ENCODE measurements at places on chromosomes 2 and 18.
A peak's percentile ranks its signal among the peaks of the same experiment; 100 is the strongest.

- DNase-seq: no peak
These were observed 71.9 kb downstream of the TNFRSF11A start for GRCh38 chr18:62396967-62397366.

DNA sequence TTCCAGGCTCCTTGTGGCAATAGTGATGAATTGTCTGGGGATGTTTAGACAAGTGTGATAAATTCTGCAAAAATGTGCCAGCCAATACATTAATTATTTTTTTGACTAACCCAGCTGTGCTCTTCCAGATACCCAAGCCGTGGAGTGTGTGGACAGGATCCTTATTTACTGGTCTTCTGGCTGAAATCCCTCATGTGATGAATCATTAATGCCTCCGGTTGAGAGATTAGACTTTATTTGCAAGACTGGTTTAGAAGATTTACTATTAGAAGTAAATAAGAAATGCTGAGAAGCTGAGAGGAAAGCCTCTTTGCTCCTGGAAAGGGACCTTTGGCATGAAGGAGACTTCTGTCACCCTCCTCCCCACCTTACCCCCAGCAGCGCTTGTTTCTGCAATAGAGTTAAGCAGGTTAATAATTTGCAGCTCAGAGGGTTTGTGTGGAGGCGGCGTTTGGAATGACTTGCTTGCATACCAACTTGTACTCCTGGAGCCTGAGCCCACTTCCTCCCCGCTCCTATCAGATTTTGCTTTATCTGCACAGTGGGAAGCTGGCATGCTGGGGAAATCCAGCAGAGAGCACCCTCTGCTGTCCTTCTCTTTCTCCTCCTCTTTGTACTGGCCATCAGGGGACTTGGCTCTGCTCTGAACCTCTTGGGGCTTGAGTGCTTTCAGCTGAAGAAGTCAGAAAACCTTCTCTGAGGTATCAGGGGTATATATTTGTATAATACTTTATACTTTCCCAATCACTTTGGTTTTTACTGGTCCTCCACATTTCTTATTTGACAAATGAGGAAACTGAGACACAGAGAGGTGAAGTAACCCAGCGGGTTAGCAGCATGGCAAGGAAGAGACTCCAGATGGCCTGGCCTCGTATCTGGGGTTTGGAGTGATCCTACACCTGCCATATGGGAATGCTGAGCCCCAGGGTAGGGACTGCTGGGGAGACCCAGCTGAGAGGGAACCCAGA is 16.3 kb downstream of the SLC3A1 start:
- peak; percentile 4 for DNase-seq

GRCh38 chr2:135850892-135851668 is 14.1 kb upstream of the LCT start:
- no peak for DNase-seq

- no peak for DNase-seq
These were observed 114.0 kb upstream of the SLC39A10 start for GRCh38 chr2:195543063-195543462.

GRCh38 chr2:98438190-98439133 is 6.2 kb upstream of the INPP4A start:
- DNase-seq: no peak

DNA sequence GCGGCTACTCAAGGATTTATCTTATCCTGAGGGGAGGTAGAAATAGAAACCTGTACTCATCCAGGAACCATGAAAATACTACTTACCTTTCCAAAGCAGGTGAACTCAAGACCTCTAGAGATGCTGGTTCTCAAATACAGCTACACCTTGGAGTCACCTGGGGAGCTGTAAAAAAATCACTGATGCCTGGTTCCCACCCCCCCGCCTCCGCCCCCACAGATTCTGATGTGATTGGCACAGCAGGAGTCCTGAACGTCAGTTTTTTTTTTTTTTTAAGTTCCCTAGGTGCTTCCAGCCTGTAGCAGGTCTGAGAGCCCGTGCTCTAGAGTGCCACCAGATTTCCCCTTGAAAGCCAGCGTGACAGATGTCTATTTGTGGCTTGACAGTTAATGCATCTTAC is 113.6 kb downstream of the MRO start:
- no peak for DNase-seq

DNA sequence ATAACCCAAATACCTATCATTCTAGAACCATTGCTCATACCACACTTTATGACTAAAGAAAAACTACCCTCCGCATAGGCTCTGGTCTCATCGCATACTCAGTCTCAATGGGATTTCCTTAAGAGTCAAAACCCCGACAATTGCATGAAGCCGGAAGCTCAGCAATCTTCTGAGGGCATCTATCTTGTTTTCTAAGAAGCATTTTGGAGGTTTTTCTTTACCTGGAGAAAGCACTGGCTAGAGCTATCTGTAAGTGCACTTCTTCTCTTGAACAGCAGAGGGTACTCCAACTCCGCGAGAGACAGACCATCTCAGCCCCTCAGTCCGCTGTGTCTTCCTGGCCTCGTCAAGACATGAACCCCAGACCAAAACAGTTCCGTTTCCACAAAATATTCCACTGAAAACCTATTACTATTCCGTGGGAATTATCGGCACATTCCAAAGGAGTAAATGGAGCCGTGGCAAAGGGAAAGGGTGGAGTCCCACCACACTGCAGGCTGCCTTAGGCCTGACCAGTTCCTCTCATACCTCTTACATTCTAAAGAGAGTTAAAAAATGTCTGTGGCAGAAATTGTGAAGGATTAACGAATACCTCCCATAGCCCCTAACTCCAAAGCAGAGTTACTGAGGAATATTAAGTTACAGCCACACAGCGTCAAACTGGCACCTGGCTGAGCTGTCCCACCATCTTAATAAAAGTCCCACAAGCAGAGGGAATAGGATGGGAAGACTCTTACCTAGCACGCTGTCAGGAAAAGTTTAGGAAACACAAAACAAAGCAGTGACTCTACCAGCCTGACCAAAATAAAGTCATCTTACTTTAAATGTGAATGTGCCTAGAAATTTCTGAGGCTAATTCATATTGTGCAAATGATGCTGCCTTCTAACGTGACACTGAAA is 325.6 kb upstream of the VRK2 start:
- no peak for DNase-seq

DNA sequence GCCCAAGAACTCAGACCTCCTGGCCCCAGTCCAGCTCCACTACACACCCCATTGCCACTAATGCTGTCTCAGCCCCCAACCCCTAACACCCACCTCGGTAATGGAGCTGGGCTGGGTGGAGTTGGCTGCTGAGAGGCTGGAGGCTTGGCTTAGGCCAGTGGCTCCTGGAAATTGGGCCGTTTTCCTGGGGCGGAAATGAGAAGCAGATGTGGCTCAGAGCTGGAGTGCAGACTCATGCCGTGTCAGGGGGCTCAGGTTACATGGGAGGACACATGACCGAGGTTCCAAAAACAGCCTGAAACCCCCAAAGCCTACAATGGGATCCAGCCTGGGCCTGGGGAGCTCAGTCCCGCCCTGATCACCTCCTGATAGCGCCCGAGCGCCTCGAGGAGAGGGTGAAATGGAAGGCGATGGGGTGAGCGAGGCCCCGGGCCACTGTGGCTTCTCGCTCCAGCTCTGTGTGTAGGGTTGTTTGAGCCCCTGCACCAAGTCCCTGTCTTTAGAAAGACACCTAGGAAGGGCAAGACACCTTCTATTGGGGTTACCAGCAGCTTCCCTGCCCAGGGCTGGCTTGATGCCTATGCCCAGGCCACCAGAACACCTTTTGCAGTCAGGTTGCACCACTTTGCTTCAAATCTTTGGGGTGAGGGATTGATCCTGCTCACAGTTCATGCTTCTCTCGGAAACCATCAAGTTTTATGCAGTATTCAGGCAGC is 175.7 kb upstream of the HAAO start:
- no peak for DNase-seq

DNA sequence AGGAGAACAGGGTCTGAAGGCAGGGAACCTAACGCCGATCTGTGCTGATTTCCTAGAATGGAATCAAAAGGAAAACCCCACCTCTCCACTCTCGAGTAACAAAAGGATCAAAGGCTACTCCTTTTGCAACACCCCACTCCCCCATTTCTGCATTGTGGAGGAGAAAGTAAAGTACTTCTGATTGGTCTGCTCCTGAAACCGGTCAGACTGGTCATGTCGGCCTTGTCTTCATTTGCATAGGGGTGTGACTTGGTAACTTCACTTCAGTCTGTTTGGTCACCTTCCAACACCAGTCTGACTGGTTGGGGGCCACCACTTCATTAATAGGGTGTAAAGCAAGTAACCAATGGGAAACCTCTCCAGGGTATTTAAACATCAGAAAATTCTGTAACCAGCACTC is 771.9 kb downstream of the ERBB4 start:
- no peak for DNase-seq

DNA sequence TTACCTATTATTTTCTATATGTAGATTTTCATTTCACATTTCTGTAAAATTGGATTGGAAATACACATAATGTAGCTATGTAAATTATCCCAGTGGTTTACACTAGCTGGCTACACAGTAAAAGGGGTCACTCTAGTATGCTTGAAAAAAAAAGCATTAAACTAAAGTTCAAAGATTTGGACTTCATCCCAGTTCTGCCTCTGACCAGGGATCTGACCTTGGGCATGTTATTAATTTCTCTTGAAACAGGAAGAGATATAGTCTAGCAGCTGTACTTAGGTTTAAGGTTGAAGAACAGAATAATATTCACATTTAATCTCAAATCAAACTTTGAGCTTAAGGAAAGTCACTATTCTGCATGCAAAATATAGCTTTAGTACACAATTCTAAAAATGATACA is 64.5 kb upstream of the RPE start:
- DNase-seq: no peak

GRCh38 chr2:194750926-194751325 is 906.1 kb upstream of the SLC39A10 start:
- DNase-seq: no peak

DNA sequence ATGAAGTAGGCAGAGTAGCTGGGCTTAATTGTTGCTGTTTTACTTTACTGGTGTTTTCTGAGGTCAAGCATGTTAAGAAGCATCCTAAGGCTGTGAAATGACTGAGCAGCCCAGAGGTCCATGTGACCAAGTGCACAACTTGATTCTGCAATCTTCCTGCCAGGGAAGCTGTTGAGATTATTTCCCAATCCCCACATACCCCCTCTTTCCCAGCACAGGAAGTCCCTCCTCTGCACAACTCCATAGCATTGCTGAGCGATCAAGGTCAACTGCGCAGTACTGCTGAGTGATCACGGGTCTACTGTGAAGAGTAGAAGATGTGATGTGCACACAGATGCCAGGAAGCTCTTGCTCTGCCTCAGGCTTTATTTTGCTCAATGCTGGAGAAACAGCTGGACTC is 105.8 kb downstream of the GALNT14 start:
- DNase-seq: no peak

GRCh38 chr18:59540346-59540745 is 156.9 kb downstream of the CCBE1 start:
- no peak for DNase-seq

DNA sequence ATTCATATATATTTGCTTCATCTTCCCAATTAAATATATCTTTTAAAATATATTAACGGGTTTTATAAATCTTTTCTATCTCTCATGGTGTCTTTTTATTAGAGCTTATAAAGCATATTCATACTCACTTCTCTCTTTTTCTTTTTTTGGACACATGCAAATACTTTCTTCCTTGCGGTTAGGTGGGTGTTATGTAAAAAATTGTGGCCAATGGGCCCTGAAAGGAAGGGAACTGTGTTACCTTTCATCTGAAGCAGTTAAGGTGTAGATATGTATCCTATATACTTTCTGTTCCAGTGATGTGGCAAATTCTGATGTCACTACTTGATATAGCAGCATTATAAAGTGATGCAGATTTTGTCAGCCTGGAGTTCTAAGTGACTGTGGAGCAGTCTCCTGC is 714.5 kb downstream of the PLCL1 start:
- no peak for DNase-seq

DNA sequence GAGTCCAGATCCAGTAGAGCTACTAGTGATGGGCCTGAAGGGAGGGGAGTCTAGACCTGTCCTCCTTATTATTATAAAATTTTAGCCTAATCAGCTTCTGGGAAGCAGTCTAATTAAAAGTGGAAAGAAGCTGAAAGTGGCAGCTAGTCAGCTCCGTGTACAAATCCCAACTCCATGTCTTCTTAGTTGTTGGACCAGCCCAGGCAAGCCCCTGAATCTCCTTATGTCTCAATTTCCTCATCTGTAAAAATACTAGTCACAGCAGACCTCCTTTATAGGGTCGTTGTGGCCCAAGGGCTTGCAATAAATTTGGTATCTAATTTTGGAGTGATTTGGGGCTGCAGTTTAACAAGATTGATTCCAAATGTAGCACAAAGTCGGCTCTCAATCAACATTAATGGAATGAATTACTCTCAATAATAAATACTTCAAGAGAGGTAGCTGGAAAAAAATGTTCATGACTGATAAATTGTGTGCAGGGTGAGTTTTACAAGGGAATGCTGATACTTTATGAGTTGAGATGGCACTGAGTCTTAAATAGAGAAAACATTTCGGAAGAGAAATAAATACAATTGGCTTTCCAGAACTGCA is 118.3 kb upstream of the NDUFV2 start:
- no peak for DNase-seq

GRCh38 chr2:28821295-28821958 is 10.8 kb downstream of the SPDYA start:
- DNase-seq: peak; percentile 34

GRCh38 chr18:74184875-74185274 is 36.6 kb downstream of the TIMM21 start:
- DNase-seq: no peak

DNA sequence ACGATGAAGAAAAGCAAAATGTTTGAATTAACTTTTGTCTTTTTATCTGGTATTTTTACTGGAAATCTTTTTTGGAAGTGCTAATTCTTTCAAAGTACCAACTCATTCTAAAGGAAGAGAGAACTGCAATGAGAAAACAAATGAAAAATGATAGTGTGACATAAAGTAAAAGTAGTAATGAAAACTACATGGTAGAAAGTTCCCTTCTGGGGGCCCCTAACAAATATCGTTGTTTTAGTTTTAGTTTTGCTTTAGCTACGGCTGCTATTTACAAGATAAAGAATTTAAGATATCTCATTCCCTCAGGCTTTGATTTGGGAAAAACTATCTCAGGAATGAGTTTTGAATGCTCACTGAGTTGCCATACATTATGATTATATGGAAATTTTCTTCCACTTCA is 161.4 kb downstream of the XIRP2 start:
- no peak for DNase-seq

DNA sequence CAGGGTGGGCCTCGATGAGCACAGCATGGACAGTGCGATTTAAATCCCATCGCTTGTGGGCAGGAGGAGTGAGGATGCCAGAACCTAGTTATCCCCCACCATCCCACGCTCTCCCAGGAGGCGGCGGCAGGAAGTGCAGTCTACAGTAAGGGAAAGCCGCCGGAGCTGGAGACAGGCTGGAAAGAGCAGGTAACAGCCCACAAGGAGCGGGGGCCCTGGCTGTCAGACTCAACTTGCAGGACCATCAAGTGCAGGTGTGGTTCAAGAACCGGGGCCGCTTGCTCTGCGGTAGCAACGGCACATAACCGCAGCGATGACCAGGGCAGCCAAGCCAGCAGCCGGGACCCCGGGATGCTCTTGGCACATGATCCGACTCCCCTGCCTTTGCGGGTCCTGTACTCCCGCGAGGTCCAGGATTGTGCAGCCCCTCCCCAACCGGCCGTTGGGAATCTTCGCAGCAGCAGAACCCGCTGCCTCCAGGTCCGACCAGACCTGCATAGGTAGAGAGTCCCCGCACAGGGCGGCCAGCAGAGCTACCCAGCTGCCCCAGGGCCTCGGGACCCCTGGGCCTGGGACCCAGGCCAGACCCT is 82.1 kb downstream of the BIN1 start:
- DNase-seq: no peak

- no peak for DNase-seq
These were observed 99.1 kb downstream of the NRP2 start for GRCh38 chr2:205781244-205781931.

Measured in CD4-positive, alpha-beta T cell treated with Interferon gamma for 1 hour (primary cell).